ENCODE measurements at places on chromosomes 5 and 9.

GRCh38 chr5:14112998-14113652 lies 30.0 kb upstream of the TRIO start:
- no peak for DNase-seq

- no peak for DNase-seq
These were observed 410.4 kb upstream of the WWC1 start for GRCh38 chr5:167881041-167881440.

DNA sequence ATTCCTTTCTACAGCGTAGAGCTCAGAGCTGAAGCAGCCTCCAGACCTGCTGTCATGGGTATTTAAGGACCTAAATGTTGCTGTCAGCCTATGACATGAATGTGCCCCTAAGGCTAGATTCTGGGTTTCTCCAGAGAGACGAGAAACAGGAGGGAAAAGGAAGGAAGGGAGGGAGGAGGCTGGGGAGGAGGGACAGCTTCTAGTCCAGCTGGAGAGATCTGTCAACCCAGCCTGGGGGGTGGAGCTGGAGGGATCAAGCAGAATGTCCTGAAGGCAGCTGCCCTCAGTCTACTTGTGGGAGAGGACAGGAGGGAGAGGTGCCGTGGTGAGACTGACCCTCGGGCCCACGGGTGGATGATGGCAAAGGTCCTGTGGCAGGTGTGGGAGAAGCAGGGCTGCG lies 1.1 kb upstream of the DBH start:
- no peak for DNase-seq

DNA sequence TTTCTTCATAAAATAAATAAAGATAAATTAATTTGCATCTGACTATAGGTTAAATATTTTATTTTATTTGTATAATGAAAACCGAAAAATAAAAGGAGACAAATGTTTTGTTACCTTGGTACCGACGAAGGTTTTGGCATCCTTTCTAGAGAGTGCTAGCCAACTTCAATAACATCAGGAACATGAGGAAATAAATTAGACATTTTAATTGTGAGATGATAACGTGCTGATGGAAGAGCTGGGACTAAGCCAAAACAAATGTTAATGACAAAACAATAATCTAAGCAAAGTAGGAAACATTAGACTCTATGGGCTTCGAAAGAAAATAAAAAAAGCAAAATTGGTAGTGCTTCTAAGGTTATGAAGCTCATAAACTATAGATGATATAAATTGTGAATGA lies 201.0 kb downstream of the IRX2 start:
- DNase-seq, result no peak

DNA sequence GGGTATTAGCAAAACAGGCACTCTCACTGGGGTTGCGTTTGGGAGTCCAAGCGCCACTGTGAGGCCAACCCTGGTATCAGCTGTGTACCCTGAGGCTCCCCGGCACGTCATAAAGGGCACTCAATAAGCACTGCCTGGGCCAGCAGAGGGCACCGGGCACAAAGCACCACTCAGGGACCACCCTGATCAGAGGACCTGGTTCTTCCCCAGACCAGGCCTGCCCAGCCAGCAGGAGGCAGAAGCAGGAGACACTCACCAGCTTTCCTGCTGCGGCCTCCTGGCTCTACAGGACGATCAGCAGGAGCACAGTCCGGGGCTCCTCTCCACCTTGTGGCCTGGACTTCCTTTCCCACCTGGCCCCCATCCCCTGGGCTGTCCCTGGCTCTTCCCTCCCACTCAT lies 12.6 kb downstream of the MGAT1 start:
- DNase-seq, result no peak

GRCh38 chr9:23492126-23493002 lies 333.7 kb downstream of the ELAVL2 start:
- DNase-seq, result peak; percentile 19

DNA sequence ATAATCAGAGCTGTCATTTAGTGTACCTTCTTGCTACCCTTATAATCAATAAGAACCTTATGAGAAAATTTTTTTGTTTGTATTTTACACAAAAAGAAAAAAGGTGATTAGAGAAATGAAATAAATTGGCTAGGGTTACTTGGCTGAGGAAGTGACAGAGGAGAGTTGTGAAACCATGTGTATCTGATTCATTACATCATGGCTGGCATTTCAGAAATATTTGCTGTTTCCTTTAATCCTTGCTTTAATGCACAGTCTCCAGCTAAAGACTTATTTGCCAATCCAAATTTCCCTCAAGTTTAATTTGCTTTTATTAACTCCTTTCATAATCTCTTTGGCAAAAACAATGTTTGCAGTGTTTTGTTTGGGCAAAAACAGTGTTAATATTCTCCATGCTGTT lies 543.1 kb downstream of the KIF4B start:
- DNase-seq, result no peak

DNA sequence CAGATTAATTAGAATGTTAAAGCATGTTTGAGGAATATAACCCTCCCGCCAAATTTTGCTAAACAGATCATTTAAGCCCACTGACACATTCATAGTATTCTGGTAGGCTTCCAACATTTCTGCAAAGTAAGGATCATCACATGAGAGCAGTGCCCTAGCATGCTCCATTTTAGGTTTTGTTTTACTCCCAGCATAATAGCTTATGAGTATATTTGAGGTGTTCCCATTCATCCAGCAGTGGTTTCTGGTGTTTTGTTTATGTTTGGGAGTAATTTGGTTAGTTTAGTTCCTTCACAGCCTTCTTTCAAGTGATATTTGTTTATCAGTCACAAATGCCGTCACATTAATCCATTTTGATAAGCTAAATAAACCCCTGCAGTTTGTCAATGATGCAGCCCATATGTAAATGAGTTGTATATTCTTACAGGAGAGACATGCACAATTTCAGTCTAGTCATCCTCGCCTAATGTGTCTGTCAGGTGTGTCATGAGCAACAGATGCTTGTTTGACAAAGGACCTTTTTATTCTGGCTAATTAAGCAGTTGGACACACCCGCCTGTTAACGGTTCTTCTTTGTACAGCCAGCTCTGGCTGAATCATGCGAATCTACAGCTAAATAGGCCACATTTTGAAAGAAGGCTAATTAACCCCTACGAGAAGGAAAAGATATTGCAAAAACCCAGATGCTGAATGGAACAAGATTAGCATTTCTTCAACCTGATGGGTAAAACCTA lies 124.4 kb downstream of the RFX3 start:
- no peak for DNase-seq

DNA sequence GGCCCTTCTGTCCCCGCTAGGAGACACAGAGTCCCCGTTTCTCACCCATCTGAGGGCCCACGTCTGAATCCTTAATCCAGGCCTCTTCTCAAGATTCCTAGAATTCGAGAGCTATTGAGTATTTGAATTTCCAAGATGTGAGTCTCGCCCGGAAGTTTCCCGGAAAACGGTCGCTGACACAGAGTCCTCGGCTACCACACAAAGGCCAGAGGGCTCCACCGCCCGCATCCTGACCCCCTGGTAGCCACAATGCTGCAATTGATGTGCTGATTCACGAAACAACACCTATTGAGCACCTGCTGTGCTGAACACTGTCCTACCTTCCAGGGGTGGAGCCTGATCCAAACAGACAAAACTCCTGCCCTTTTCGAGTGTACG lies 670 bp upstream of the FBP1 start:
- no peak for DNase-seq

DNA sequence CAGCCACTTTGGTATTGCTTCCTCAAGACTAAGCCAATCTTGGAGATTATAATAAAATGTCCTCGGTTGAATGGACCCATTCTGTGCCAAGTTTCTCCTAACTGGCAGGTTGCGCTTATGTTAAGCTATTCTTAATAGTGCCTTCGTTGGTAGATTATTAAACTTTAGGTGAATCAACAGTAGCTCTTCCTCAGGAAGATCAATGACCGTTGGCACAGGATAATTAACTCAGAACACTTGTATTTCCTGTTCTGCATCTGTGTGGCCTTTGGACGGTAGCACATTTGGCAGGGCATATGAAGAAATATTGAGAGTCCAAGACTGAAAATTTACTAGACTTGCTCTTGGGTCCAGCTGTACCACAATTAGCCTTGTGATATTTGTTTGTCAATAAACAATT lies 402.9 kb downstream of the MLLT3 start:
- DNase-seq, result no peak

GRCh38 chr5:137365126-137365865 lies 133.8 kb downstream of the SPOCK1 start:
- no peak for DNase-seq

DNA sequence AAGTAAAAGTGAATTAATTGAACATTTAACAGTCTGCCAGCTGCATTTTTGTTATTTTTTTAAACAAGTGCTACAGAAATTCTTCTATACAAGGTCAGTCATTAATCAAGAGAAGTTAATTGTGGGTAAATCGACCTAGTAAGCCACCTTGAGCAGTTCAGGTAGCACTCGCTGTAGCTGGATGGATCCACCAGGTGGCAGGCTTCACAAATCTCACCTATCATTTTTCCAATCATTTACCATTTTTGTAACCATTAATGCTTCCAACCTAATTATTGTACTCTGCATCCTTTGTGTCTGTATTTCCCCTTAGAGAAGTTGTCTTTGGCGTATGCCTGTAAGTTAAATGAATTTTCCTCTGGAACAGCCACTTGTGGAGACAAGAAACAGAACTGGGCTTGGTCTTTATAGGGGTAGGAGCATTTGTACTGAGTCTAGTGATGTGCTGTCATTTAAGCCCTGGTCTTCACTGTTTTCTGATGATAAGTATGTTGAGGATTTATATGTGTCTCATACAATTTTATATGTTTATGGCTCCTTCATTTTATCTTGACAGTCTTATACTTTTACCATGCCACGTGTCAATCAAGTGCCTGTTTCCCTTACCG lies 39.5 kb downstream of the CD180 start:
- no peak for DNase-seq

GRCh38 chr9:86116425-86116824 lies 17.1 kb upstream of the GOLM1 start:
- no peak for DNase-seq

DNA sequence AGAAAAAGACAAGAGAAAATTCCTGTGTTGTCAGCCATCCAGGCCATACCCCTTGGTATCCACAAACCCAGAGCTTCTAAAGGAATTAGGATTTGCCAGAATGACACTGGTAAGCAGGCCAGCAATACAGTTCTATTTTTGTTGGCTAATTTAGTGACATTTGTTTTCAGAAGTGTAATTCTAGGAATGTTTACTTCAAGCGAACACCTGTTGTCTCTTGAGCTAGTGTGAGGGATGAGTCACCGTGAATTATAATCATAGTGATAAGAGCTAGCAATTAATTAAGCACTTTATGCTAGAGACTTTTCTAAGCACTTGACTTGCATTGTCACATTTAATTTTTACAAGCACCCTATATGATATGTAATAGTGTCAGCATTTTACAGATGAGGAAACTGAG lies 99.2 kb downstream of the PRKACG start:
- no peak for DNase-seq

GRCh38 chr9:13470836-13471235 lies 191.3 kb upstream of the MPDZ start:
- DNase-seq, result no peak

- DNase-seq, result no peak
These were observed 1834.5 kb downstream of the EFNA5 start for GRCh38 chr5:105836268-105836667.

DNA sequence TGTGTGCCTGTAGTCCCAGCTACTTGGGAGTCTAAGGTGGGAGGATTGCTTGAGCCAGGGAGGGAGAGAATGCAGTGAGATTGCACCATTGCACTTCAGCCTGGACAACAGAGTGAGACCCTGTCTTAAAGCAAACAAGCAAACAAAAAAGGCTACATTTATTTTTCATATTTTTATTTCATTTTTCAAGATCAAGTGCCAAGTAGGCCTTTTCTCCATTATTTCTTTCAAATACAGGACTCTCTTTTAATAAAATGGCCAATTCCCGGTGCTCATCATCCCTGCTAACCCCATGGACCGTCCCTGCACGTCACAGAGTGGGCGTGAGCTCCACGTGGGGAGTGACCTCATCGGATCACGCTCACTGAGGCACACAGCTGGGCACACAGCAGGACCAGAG lies 9.3 kb upstream of the GBGT1 start:
- no peak for DNase-seq

GRCh38 chr5:168813184-168813968 lies 234.2 kb upstream of the PANK3 start:
- DNase-seq, result no peak

DNA sequence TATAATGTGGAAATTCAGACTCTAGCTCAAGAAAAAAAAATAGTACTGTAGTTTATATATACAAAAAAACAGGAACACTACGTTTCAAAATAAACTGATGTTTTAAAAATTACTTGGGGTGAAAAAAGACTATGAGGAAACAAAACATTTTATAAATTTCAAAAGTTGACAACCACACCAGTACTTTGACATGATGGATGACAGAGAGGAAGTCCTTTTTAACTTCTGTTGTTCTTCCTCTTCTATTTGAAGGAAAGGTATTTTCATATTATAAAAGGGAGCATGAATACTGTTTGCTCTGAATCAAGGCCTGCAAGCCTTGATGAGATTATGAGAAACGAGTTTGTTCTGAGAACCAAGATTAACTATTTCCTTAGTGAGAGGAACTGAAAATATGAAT lies 456.9 kb downstream of the TAF11L14 start:
- no peak for DNase-seq

DNA sequence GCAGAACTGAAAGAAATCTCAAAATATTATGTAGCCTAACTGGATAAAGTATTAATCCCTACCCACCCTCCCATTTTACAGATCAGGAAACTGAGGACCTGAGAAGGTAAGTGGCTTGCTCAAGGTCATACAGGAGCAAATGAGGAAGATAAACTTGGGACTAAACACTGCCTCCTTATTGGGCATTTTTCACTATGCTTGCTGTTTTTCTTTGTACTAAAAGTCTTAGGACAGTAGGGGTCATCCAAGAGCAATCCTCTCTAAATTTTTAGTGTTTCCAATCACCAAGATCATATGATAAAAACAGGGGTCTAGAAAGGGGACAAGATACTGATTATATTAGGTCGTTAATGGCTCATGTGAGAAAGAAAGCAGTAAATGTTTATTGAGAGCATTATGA lies 80.8 kb downstream of the RORB start:
- DNase-seq, result no peak

- DNase-seq, result no peak
These were observed 34.0 kb downstream of the CDK5RAP2 start for GRCh38 chr9:120545701-120546550.

- no peak for DNase-seq
These were observed 247.0 kb downstream of the CDH9 start for GRCh38 chr5:26791433-26791832.

DNA sequence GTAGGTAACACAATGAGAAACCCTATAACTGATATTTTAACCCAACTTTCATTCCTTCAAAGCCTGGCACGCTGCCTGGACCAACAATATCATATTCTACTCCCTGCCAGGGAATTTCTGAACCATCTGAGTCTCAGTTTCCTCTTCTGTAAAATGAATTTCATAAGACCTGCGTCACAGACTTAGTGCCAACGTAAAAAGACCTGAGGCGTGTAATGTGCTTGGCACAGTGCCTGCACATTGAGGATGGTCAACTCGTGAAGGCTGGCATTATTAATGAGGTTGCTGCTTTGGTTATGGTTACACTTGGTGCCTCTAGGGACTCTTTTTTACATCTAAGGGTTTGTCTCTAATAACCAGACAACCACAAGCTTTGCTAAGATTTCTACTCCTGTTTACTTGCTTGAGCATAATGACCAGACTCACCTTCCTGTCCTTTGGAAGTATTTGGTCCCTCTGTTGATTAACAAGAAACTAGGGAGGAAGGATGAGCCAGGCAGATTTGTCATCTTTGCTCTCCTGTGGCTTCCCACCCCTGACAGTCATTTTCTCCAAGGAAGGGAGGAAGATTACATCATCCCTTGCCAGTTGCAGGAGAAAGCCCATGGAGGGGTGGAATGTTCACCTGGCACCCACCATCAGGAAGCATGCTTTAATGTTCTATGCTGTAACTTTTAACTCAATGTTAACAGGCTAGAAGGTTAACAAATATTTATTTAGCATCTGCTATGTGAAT lies 79.0 kb downstream of the PAPPA start:
- DNase-seq, result no peak
